ENCODE measurements at places on chromosomes 1 and 21. TPM values are rescaled to one million over a fixed set of nuclear protein-coding genes. Genes with fewer than 3 reads are reported as not detected.

GRCh38 chr1:154546264-154547063, 12.0 kb downstream of the UBE2Q1 start:
- DNase-seq: peak; percentile 44

- DNase-seq: no peak
Observed at GRCh38 chr1:185406691-185407009, 89.6 kb upstream of the IVNS1ABP start.

DNA sequence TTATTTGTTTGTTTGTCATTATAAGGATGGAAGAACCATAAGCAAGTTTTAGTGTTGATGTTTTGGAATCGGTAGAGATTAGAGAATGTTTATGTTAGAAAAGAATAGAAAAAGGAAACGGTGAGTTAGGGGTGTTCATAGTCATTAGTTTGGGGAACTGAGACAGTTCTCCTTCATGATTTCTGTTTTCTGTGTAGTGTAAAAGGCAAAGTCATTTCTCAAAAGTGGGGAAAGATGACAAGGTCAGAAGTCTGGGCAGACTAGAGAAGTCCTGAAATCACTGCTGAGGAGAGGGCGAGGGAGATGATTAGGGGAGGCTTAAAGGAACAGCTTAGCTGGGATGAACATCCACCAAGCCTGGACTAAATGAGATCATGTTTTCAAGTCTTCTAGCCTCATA, 498.9 kb downstream of the TTLL7 start:
- DNase-seq: no peak

DNA sequence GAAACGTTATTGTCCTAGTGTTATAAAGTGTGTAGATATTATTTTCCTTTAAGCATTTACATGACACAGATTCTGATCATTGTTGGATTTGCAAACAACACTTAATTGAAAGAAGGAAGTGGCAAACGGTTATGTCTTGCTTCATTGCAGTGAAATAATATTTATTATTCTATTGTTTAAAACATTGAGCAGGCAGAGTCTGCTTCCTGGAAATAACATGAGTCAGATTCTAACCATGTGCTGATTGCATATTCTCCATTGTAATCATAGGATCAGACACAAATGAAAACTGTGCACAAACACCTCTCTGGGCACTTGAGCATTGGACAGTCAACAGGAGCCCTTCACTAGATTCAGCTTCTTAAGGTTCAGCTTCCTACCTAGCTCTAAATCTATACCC, 46.8 kb upstream of the USP25 start:
- DNase-seq: peak; percentile 43

GRCh38 chr1:111192658-111193519, 7.6 kb downstream of the DENND2D start:
- DNase-seq: peak; percentile 30

- no peak for DNase-seq
Observed at GRCh38 chr1:182888736-182889531, 49.8 kb downstream of the DHX9 start.

GRCh38 chr1:240612811-240613210, 856 bp upstream of the GREM2 start:
- DNase-seq: no peak

DNA sequence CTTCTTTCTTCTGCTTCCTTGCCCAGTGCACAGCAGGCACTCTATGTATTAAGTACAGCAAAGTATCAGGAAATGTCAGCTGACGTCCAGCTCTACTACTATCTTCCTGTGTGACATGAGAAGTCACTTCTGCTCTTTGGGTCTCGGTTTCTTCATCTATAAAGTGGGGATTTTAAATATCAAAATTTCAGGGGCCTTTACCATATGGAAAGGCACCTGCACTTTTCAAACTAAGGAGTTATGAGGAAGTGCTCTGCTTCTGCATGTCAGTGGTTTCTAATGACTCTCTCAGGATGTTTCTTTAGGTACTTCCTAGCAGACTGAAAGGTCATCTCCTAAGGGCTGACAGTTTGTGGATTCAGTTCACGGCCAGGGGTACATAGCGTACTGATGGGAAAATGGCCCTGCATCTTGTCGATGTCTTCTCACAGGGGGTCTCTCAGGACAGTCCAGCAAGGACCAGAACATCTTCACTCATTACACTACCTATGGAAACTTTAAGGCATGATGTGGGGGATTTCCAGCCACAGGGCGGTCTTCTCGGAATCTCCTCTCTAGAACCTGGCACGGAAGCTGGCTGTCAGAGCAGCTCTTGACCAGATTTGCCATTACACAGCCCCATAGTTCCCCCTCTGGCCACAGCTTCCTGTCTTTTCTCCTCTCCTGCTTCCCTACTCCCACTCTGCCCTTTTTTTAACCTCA, 42.0 kb upstream of the MTF1 start:
- no peak for DNase-seq

GRCh38 chr1:11784993-11785769, 20.6 kb downstream of the MTHFR start:
- DNase-seq: peak; percentile 27

DNA sequence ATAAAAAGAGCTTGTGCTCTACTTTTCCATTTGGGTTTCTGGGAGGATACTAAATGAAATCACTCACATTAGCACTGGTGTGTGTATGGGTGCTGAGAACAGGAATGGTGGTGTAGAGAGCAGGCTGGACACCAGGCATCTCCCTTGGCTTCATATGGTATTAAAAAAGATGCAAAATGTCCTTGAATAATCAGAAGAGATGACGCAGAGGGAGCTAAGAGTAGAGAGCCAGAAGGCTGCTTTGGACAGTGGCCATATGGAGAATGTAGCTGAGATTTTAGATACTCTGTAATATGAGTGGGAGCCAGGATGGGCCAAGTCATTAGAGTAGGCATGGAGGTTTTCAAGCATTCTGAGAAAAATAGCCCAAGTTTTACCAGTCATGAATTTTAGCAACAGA, 112.3 kb upstream of the ZRANB2 start:
- DNase-seq: no peak

DNA sequence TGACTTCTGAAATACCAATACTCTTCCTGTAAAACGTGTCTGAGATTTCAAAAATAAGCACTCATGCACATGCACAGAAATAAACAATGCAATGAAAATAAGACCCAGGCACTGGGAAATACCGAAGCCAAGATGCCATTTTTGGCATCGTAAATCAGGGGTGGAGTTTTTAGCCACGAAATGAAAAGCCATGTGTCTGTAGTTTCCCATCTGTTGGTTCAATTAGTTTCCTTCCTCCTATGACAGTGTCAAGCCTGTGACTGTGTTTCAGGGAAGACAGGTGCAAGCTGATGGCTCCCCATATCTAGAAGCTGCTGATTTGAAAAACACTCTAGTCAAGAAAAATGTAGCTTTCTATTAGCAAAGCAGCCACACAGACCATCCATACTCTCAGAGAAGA, 480.4 kb upstream of the CAMK1G start:
- DNase-seq: no peak

- DNase-seq: no peak
Observed at GRCh38 chr1:111476761-111477309, 3.1 kb downstream of the C1orf162 start.

GRCh38 chr1:177786176-177786745, 183.6 kb downstream of the SEC16B start:
- no peak for DNase-seq

DNA sequence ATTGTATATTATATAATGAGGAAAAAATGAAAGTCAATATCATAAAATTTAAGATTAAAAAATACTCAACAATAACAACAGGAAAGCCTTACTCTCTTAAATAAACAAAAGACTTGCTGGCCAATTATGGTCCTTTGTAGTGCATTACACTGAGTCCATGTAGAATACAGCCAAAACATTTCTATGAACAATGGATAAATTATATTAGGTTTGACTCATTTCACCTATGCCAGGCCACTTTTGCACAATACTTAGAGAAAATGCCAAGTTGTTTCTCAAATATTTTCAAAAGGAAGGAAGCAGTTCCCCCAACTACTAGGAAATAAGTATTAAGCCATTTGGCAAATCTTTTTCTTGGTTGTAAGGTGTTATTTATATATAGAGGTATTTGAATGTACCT, 19.8 kb upstream of the UCK2 start:
- peak; percentile 43 for DNase-seq

Gene RAVER2
- 5.7 TPM for total RNA-seq

Gene DNAJC6
- total RNA-seq: 6.6 TPM

Gene TFF2
- not detected for total RNA-seq

Gene KRTAP12-2
- not detected for total RNA-seq

Gene CHI3L1
- total RNA-seq: not detected

Gene PDE4B
- total RNA-seq: not detected

Gene TBX19
- 0.67 TPM for total RNA-seq

Gene VANGL1
- 20.7 TPM for total RNA-seq

Gene SELP
- not detected for total RNA-seq

Gene ZNF697
- total RNA-seq: 9.4 TPM

Gene LCE6A
- total RNA-seq: not detected
